ENCODE measurements at places on chromosomes 5 and 9.

- DNase-seq, result peak; percentile 47
These were observed 83.0 kb upstream of the GLIS3 start for GRCh38 chr9:4382722-4383317.

- no peak for DNase-seq
These were observed 397.8 kb downstream of the MED10 start for GRCh38 chr5:5980538-5980895.

DNA sequence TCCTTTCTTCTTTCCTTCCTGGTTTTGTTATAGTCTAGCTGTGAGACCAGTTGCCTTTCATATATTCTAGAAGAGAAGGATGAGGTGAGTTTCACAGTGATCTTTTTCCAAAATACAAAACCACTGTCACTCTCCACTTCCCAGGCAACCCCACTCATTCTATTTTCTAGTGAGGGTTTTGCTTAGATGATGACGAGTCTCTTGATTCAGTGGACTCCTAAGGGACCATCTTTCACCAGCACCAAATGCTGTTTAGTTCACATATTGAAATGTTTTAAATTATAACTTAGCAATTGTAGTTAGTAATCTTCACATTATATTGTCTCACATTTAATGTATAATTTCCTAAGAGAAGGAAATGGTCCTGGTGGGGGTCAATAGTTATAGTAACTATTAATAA lies 25.2 kb downstream of the PIK3R1 start:
- DNase-seq, result no peak

GRCh38 chr5:40681363-40682153 lies 1.8 kb downstream of the PTGER4 start:
- DNase-seq, result no peak

GRCh38 chr5:83312663-83313062 lies 158.9 kb upstream of the VCAN start:
- DNase-seq, result peak; percentile 18

DNA sequence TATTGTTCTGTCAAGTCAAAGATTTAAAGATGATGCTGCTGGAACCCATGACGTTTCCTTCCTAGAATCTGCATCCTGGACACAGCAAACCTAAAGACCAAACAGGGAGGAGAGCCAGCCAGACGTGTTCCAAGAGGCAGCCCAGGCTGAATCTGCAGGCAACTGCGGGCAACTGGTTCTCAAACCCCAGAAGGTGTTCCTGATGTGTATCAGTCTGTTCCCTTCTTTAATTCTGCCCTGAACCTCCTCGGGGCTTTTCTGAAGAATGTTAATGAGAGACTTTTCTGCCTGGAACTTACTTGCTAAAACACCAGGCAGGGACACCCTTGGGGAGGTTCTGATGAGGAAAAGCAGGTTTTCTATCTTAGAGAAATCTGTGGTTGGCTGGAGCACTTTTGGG lies 132.8 kb upstream of the RETREG1 start:
- no peak for DNase-seq

- no peak for DNase-seq
These were observed 499.0 kb downstream of the GADD45G start for GRCh38 chr9:90103771-90104170.

DNA sequence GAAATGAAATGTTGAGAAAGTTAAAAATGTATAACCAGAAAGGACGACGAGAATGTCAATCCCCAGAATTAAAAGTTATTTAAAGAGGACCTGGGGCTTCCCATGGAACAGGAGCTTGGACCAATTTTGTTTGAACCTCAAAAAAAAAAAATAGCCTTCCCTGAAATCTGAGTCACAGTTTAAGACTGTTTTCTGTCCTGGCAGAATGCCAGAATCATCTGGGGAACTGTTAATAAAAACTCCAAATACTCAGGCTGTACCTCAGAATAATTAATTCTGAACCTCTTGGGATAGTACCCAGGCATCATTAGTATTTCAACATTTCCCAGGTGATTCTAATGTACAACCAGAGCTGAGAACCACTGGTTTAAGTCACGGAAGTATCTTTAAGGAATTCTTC lies 102.2 kb upstream of the SLCO6A1 start:
- DNase-seq, result no peak

DNA sequence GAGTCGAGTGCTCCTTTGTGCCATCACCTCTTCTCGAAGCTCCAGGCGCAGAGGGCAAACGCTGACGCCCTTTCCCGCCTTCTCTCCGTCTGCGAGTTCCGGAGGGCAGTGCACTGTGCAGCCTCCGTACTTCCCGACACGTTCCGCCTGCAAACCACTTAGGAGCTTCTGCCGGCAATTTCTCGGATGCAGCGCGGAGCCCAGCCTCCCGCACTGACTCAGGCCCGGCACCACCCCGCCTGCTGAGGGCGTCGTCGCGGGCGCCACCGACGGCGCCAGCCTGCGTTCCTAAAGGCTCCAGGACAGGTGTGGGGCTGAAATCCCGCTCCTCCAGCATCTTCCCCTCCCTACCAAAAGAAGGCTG lies 9.3 kb upstream of the TRIM36 start:
- DNase-seq, result no peak

DNA sequence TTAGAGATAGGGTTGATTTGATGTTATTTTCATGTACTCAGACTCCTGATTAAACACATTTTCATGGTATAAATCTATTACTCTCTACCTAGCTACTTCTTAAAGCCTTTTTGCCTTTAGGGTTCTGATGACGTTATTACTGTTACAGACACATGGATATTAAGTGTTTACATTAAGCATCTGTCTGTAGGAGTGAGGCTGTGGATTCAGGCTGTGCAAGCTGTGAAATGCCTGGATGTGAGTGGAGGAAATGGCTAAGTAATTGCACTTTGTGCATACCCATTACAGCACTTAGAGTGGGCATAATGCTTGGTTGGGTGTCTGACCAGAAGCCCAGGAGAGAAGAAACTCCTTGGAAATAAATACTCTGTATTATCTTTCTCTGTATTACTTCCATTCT lies 186.8 kb downstream of the SNX18 start:
- no peak for DNase-seq

DNA sequence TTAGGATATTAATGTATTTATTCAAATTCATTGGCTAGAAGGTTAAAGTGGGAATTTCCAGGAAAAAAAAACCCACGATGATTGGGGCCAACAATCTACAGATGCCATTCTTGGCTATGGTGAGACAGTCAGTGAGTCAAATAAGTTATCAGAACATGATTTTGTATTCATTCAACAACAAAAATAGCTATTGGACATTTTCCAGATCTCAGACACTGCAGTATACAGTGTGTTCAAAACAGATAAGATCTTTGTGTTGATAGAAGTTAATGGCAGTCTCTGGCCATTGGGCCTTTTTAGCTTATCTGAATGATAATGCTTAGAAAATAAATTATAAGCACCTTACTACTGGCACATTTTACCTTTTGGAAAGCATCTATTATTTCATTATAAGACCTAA lies 547.7 kb downstream of the MAT2B start:
- no peak for DNase-seq

GRCh38 chr9:101738566-101739183 lies at the start of gene GRIN3A:
Gene GRIN3A, minus strand, starts transcription at chr9:101738647. Its CDS starts 668 bp downstream, at chr9:101737979.
- no peak for DNase-seq

GRCh38 chr9:33506626-33507370 lies 17.3 kb upstream of the ANKRD18B start:
- no peak for DNase-seq

DNA sequence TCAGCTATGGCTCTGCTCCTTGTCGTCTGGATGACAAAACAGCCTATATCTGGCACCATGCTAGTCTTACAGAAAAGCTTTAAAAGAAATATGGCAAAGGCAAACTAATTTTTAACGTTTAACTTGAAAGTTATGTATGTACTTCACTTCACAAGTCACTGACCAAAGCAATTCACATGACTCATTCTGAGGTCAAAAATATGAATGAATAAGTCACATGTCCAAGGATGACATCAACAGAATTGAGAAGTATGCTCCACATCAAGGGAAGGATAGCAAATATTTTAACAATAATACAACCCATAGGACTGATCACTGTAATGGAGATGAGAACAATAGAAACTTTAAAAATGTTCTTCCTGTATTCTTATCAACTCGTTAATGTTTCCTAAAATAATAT lies 1072.6 kb upstream of the NUDT12 start:
- DNase-seq, result no peak
